Progenitor cell of endocrine pancreas (in vitro differentiated cells): ENCODE measurements at places on chromosomes 11 and 22. TPM values are rescaled to one million over a fixed set of nuclear protein-coding genes. Genes with fewer than 3 reads are reported as not detected.
A peak's percentile ranks its signal among the peaks of the same experiment; 100 is the strongest.

GRCh38 chr11:124090996-124091395, 24.3 kb upstream of the VWA5A start:
- DNase-seq = no peak

NXPE2 gene
- total RNA-seq = 0.19 TPM in 1 of 2 replicates, not detected in the other

RFPL1 gene
- 0.22 TPM in 1 of 2 replicates, not detected in the other for total RNA-seq

DNA sequence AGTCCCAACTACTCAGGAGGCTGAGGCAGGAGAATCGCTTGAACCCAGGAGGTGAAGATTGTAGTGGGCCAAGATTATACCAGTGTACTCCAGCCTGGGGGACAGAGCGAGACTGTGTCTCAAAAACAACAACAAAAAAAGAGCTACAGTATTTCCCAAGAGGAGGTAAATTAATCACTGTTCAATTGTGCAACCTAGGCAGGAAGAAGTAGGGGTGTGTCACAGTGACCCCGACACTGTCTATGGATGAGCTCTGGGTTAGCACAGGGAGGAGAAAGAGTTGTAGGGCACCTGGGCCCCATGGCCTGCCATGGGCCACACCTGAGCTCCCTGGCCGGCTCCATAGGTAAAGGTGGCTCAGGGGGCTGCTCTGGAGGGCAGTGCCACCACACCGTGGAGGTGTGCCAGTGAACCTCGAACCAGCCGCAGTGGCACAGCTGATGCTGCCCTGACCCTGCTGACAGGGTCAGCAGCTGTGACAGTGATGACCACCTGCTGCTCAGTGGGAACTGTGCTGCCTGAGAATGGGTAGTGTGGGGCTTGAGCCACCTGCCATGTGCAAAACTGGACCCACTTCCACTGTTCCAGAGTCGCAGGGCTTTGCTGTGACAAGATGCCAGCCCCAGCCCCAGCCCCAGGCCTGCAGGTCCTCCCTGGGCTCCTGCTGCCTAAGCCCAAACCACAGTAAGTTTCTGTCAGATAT, 84.0 kb upstream of the PITPNB start:
- no peak for DNase-seq

DNA sequence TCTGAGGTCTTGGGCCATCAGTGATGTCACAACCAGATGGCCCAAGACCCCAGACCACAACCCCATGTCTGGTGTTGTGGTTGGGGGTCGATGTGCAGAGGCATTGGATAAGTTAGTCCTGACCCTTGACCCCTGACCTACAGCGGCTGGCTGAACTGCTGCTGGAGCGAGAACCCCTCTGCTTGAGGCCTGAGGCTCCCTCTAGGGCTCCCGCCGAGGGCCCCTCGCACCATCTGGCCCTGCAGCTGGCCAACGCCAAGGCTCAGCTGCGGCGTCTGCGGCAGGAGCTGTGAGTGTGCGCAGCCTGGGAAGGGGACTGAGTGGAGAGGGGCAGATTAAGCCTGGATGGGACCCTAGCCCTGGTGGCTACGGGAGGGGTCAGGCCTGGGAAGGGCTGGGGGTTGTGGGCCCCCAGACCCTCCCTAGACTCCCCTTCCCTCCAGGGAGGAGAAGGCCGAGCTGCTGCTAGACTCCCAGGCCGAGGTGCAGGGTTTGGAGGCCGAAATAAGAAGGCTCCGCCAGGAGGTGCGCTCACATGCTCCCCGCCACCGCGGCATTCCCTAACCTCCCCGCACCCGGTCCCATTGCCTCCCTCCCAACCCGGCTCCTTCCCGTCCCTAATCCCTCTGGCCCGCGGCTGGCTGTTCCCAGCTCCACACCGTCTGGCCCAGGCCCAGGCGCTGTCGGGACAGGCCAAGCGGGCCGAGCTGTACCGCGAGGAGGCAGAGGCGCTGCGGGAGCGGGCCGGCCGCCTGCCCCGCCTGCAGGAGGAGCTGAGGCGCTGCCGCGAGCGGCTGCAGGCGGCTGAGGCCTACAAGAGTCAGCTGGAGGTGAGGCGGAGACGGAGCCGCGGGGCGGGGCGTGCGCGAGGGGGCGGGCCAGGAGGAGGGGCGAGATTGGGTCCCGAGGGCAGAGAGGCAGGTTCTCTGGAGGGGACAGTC, 2.1 kb downstream of the CCDC88B start:
- peak; percentile 68 for DNase-seq

PLET1 gene
- total RNA-seq = not detected in 2 replicates

- no peak for DNase-seq
These were observed 883.3 kb downstream of the NTM start for GRCh38 chr11:132253469-132254264.

GRCh38 chr11:8988329-8989234, 15.2 kb downstream of the NRIP3 start:
- DNase-seq = no peak

DNA sequence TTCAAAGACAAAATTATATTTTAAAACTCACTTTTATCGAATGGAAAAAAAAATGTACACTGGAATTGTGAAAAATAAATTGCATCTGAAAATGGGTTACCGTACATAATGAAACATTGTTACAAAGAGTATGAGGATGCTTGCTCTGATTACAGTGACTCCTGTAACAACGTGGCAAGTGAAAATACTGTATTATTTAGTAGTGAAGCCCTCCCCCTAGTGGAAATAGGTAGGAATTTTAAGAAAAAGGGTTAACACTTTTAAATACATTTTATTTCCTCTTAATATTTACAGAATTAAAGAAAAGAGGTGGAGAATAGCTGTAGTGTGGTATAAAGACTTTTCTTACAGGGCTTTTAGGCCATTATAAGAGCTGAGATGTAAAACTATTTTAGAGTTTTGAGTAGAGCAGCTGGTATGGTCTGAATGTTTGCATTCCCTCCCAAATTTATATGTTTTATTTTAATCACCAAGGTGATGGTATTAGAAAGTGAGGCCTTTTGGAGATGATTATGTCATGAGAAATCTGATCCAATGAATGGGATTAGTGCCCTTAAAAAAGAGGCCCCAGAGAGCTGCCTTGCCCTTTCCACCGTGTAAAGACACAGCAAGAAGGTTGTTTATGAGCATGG, 25.2 kb downstream of the FAM76B start:
- no peak for DNase-seq

GRCh38 chr22:41152902-41153301, 52.2 kb upstream of the L3MBTL2 start:
- no peak for DNase-seq

GRCh38 chr11:104120493-104121137, 43.3 kb downstream of the PDGFD start:
- no peak for DNase-seq

HIC2 gene
- 40.8 and 43.9 TPM in 2 replicates for total RNA-seq

DDTL gene
- total RNA-seq = not detected in 2 replicates

DNA sequence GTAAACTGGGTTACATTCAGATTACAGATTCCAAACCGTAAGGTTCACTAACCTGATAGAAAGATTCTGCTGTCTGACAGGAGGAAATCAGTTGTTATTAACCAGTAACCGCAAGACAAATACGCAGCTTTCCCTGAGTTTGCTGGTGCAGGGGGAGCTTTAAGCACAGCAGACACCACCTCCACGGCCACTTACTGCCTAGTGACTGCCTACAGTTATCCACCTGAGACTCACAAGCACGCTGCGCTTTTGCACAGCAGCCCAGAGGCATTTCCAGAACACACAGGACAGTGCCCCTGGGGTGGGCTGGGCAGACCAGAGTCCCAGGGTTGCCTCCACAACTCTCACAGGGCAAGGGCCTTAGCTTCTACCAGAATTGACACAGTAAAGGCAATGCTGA, 90.9 kb downstream of the CTTN start:
- no peak for DNase-seq

GRCh38 chr22:31084811-31085492, 3.8 kb downstream of the SMTN start:
- DNase-seq = peak; percentile 79

DNA sequence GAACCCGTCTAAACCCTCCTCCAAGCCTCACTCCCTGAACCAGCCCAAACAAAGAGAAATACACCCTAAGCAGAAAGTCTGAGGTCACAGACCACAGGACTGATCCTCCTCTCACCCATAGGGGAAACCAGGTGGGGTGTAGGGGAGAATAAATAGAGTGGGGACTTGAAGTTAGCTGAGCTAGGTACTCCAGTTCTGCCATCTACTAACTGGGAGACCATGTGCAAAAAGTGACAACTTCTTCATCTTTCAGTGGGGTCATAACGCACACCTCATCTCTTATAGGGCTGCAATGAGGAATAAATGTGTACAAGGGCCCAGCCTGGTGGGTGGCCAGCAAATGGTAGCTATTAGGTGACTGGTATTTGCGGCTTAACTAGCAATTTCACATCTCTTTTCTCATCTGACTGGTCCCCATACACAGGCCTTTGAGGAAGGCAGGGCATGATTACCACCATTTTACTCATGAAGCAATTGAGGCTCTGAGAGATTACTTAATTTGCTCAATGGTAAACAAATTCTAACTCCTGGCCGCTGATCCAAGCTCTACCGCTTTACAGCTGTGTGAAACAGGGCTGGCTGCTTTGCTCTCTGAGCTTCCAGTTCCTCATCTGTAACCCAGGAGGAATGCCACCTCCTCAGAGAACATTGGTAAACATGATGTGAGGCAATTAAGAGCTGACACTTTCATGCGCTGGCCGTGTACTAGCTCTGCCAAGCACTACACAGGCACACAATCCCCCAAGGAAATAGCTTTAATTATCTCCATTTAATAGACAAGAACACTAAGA, 16.6 kb downstream of the TBC1D10A start:
- no peak for DNase-seq

OR52N5 gene
- not detected in 2 replicates for total RNA-seq

DNA sequence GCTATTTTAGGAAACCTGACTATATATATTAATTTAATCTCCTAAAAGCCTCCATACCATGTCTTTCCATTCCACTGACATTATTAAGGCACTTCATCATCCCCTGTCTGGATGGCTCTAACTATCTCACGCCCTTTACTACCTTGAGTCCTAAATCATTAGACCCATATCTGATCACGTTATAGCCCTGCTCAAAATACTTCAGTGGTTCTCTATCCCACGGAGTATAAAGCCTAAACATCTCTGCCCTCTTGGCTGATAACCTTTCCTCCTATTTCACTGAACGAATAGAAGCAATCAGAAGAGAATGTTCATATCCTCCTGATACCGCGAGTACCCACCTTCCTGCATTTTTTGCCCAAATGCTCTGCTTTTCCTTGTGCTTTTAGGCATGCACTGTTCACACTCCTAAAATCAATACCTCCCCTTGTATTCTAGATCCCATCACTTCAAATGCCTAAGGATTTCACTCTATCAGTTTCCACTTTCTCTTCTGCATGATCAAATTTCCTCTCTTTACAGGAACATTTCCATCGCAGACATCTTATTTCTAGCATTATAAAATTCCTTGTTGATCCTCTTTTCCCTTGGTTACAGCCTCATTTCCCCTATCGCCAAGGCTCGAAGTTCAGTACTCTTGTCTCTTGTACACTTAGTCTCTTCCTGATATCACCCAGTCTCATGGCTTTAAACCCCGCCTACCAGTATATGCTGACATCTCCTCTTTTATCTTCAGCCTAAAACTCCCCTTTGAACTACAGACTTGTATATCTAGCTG, 45.0 kb upstream of the BIRC3 start:
- no peak for DNase-seq

TIMP3 gene
- 2.4 and 3.2 TPM in 2 replicates for total RNA-seq

TPBGL gene
- 0.11 TPM in 1 of 2 replicates, not detected in the other for total RNA-seq

DNA sequence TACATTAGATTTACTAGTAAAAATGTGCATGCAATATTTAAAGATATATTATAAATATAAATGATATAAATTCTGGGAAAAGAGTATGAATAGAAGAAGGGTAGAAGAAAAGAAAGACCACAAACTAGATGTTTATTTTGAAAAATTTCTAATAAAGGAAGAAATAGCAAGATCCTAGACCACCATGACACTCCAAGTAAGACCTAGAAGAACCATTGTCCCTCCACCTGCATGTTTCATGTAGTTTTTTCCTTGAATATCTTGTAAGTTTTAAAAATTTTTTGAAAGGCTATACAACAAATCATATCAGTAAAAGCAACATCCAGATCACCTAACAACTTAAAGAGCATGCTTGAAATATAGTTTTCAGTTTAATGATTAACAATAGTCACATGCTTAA, 46.8 kb downstream of the ARHGAP32 start:
- DNase-seq = no peak

IFTAP gene
- total RNA-seq = 26.2 and 29.5 TPM in 2 replicates

GRCh38 chr22:16803255-16803917, 21.8 kb downstream of the XKR3 start:
- no peak for DNase-seq

DNA sequence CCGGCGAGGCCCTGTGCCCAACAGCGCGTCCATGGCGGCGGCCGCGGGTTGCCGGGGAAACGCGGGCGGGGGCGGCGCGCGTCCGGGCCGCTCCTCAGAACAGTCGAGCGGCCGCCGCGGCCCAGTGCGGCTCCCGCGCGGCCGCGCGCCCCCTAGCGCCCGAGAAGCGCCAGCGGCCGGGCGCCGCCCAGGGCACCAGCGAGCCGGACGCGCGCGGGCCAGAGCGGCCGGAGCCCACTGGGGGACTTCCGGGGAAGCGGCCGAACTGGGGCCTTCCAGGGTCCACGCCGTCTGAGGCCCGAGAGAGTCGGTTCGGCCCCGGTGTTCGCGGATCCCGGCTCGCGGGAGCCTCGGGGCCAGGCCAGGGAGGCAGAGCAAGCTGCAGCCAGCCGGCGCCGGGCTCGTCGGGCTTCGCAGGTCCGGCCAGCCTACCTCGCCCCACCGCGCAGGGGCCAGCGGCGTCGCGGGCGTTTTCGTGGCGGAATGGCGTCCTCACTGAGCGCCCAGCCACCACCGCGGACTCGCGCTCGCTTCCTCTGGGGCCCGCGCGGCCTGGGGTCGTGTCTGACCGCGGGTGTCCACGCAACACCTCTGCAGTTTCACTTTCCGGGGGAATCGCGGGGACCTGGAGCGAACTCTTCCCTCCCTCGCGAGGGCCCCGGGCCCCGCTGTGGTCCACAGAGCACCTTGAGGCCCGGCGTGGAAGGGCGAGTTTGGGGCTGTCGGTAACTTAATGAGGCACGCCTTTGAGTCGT, at the start of gene DENND6B:
Gene DENND6B, minus strand, starts transcription at position 57 of the 755 bp plus-strand sequence. Its CDS starts 24 bp downstream, at position 33.
- peak; percentile 74 for DNase-seq

PHOX2A gene
- not detected in 2 replicates for total RNA-seq

DNA sequence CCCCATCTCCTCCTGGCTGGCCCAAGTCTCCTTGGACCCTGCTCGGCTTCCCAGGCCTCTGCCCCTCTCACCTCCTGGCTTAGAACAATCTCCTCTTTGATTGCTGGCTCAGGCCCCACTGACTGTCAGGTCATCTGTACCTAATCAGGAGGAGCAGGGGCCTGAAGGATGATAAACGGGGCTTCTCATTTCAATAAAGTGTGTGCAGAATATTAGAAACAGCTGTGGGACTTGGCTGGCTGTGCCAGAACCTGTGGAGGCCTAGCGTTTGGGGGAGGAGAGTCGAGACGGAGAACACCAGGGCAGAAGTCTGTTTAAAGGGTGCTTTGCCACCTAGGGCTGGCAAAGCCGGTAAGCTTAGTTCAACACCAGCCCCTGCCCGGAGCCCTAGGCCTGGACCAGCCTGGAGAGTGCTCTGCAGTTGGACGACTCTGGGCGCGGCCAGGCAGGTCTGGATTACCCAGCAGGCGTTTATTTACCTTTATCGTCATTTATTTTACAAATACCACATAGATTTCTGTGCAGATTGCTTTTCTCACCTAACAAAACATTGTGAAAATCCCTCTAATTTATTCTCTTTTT, 10.1 kb upstream of the VSIG10L2 start:
- DNase-seq = no peak

GRCh38 chr22:37551981-37552380, 8.3 kb upstream of the CDC42EP1 start:
- DNase-seq = no peak
